ENCODE measurements at places on chromosomes 5 and 9.
A peak's percentile ranks its signal among the peaks of the same experiment; 100 is the strongest.

GRCh38 chr5:129027260-129027659 is 62.0 kb downstream of the SLC27A6 start:
- no peaks in the 10 kb centered on the region for H3K27me3 ChIP-seq
- H3K4me1 ChIP-seq = no peaks in the 10 kb centered on the region
- H3K27ac ChIP-seq = no peak overlapping the region
- no peak overlapping the region for H3K4me3 ChIP-seq

- no peaks in the 10 kb centered on the region for H3K36me3 ChIP-seq
- peak; percentile 27 for DNase-seq
- H3K4me3 ChIP-seq = peak within 1 kb of the TSS; percentile 78
- H3K27me3 ChIP-seq = no peaks in the 10 kb centered on the region
These were observed at the start of gene SLC1A3 for GRCh38 chr5:36606428-36607113. SLC1A3 (plus strand) TSS chr5:36606606; CDS start chr5:36608424, 1,818 bp downstream.

DNA sequence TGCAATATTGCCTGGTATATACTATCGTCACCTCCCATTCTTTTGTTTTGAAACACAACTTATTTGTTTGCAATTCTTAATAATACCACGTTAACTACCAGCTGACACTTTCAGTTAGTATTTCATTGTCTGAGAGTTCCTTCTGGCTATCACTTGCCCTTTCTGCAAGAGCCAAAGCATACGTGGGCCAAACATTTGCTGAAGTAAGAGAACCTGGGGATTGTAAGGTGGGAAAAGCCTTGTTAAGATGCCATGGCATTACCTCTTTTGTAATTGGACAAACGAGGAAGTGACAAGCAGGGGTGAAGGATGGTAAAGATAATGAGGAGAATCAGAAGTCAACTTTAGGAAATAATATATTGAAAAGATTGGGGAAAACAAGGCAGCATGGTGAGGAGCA is 47.7 kb downstream of the FYB1 start:
- H3K4me3 ChIP-seq = no peak overlapping the region
- H3K4me1 ChIP-seq = no peaks in the 10 kb centered on the region
- H3K27me3 ChIP-seq = no peaks in the 10 kb centered on the region
- H3K27ac ChIP-seq = no peak overlapping the region
- no peaks in the 10 kb centered on the region for H3K36me3 ChIP-seq
- DNase-seq = no peak

DNA sequence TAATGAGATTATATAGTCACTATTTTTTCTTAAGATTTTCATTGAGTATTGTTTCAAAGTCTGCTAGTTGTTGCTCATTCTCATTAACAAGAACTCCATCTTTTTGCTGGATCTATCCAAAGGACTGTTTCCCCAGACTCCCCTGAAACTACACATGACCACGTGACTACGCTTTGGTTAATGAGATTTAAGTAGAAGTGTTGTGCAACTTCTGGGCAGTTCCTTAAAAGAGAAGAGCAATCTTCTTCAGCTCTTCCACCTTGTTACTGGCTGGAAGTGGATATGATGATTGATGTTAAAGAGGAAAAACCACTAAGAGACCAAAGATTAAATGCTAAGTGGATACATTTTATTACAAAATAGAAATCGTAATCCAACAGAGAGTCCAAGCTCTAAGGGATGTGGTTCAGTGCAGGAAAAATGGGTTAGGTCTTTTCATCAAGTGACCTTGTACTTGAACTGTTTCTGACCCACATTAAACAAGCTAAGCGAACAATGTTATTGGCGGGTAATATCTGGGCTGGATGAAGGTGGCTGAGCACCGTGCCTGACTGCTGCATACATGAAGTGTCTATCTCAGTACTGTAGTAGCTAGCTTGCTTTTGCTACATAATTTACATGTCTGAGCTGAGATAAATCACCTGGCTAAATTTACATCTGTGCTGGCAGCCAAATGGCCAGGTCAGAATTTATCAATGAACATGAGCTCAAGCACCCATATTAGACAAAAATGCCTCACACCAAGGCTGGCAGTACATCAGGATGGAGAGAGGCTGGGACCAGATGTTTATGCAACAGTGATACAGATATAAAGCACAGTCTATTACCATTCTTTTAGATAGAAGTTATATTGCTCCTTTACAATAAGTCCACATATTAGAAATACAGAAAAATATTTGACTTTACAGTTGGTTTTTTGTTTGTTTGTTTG is 7.5 kb upstream of the CTNNAL1 start:
- H3K4me3 ChIP-seq = no peak overlapping the region
- DNase-seq = no peak
- no peaks in the 10 kb centered on the region for H3K36me3 ChIP-seq
- no peaks in the 10 kb centered on the region for H3K4me1 ChIP-seq
- no peaks in the 10 kb centered on the region for H3K27me3 ChIP-seq

DNA sequence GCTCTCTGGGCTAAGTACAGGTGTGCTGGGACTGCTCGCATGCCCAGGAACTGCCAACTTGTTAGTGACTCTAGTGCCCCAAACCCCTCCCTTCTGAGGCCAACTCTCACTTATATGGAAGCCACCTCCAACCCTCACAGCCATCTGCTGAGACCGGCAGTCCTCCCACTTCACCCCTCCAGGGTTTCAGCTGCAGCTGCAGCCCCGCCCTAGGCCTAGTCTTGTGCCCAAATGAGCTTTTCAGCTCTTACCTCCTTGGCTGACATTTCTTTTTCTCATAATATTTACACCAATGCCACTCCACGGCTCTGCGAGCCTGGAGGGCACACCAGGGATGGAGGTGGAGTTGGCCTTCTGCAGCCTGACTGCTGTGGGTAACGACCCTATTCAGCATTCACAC is 166.6 kb downstream of the ROR2 start:
- no peaks in the 10 kb centered on the region for H3K36me3 ChIP-seq
- H3K4me3 ChIP-seq = no peak overlapping the region
- DNase-seq = no peak
- H3K27ac ChIP-seq = peak overlapping the region; percentile 2
- H3K27me3 ChIP-seq = no peaks in the 10 kb centered on the region
- no peaks in the 10 kb centered on the region for H3K4me1 ChIP-seq

- H3K27me3 ChIP-seq = no peaks in the 10 kb centered on the region
- no peak for DNase-seq
- H3K36me3 ChIP-seq = no peaks in the 10 kb centered on the region
- no peaks in the 10 kb centered on the region for H3K4me1 ChIP-seq
These were observed 96.5 kb downstream of the PBX3 start for GRCh38 chr9:125843646-125844045.

GRCh38 chr9:110908894-110909293 is 129.4 kb downstream of the LPAR1 start:
- no peak overlapping the region for H3K4me3 ChIP-seq
- H3K4me1 ChIP-seq = no peaks in the 10 kb centered on the region
- no peak for DNase-seq
- no peaks in the 10 kb centered on the region for H3K27me3 ChIP-seq
- no peak overlapping the region for H3K27ac ChIP-seq

GRCh38 chr5:21680196-21680595 is 1172.9 kb downstream of the CDH12 start:
- no peak overlapping the region for H3K4me3 ChIP-seq
- H3K27me3 ChIP-seq = no peaks in the 10 kb centered on the region

DNA sequence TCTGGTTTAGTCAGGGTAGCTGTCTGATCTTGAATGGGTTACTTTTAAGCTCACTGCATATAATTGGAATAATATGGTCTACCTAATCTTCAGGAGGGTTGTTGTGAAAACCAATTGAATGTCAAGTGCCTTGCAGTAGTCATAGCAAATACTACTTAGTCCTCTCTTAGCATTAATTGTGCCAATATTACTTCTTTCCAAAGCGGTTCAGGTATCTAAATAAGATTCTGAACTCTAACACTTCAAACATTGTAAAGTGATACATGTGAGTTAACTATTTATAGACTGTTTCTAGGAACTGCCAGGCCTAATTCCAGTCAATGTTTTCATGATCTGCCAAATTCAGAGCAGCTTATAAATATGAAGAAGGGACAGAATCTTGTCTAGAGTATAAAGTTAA is 140.2 kb downstream of the SH3GL2 start:
- H3K27me3 ChIP-seq = no peaks in the 10 kb centered on the region
- no peak overlapping the region for H3K27ac ChIP-seq
- H3K4me1 ChIP-seq = no peaks in the 10 kb centered on the region
- no peak for DNase-seq
- no peak overlapping the region for H3K4me3 ChIP-seq

DNA sequence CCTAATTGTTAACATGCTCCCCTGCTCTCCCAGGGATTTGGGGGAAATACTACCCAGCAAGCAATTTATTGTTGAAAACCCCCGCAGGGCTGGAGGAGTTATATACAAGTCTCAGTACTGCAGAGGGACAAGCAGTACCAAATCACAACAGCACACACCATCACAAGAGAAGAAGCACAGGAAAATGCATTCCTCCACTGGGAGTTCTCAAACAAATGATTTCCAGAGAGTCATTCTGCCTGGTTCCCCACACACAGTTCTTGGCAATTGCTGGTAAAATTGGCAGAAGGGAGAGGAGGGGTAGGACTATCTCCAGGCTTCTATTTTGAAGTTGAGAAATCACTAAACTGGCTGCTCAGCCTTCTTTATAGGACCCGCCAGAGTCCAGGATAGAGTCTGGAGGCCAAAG is 16.8 kb downstream of the SIL1 start:
- peaks cover 34% of the 10 kb centered on the region for H3K4me1 ChIP-seq
- no peak overlapping the region for H3K4me3 ChIP-seq
- H3K36me3 ChIP-seq = no peaks in the 10 kb centered on the region
- DNase-seq = no peak

GRCh38 chr5:68233075-68233474 is 17.5 kb downstream of the PIK3R1 start:
- H3K27me3 ChIP-seq = no peaks in the 10 kb centered on the region
- H3K27ac ChIP-seq = no peak overlapping the region
- no peak for DNase-seq
- no peaks in the 10 kb centered on the region for H3K4me1 ChIP-seq

- H3K4me3 ChIP-seq = no peak overlapping the region
- H3K36me3 ChIP-seq = no peaks in the 10 kb centered on the region
- no peak for DNase-seq
- H3K27me3 ChIP-seq = no peaks in the 10 kb centered on the region
These were observed 16.1 kb downstream of the OLFML2A start for GRCh38 chr9:124793015-124793541.

- no peak overlapping the region for H3K27ac ChIP-seq
- H3K27me3 ChIP-seq = no peaks in the 10 kb centered on the region
- no peaks in the 10 kb centered on the region for H3K36me3 ChIP-seq
- H3K4me3 ChIP-seq = no peak overlapping the region
- no peaks in the 10 kb centered on the region for H3K4me1 ChIP-seq
These were observed 274.4 kb downstream of the MARCHF11 start for GRCh38 chr5:15904899-15905830.

GRCh38 chr9:109792951-109793546 is 13.1 kb downstream of the PALM2AKAP2 start:
- no peak for DNase-seq
- H3K27ac ChIP-seq = no peak overlapping the region
- no peaks in the 10 kb centered on the region for H3K27me3 ChIP-seq
- H3K4me3 ChIP-seq = no peak overlapping the region
- no peaks in the 10 kb centered on the region for H3K36me3 ChIP-seq

DNA sequence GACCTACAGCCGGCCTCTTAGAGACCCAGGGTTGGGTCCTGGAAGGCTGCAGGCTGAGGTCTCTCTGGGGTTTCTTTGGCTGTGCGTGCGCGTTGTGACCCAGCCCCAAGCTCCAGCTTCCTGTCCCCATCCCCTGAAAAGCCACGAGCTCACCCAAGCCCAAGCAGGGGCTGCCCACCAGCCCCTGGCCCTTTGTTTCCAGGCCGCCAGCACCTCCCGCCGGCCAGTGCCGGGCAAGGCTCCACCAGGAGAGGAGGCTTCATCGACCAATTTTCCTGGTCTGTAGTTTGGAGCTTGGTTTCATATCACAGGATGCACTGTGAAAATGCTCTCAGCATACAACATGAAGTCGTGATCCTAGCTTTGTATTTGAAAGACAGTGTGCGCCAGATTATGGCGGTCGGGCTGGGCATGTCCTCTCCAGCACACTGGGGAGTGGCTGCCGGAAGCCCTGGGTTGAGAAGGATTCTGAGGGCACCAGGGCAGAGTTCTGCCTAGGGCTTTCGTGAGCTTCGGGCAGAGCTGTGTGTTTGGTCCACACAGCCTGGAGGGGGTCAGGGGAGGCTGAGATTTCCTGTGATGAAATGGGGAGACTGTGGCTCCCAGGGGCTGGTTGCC is 78.6 kb downstream of the COL5A1 start:
- H3K36me3 ChIP-seq = no peaks in the 10 kb centered on the region
- no peak overlapping the region for H3K4me3 ChIP-seq
- no peak for DNase-seq
- H3K27me3 ChIP-seq = no peaks in the 10 kb centered on the region

- DNase-seq = peak; percentile 50
- H3K4me1 ChIP-seq = no peaks in the 10 kb centered on the region
- no peaks in the 10 kb centered on the region for H3K36me3 ChIP-seq
These were observed 50.1 kb upstream of the RETREG1 start for GRCh38 chr5:16666883-16667398.

GRCh38 chr5:94498199-94498598 is 120.2 kb downstream of the KIAA0825 start:
- no peaks in the 10 kb centered on the region for H3K27me3 ChIP-seq
- H3K4me1 ChIP-seq = no peaks in the 10 kb centered on the region
- no peak overlapping the region for H3K4me3 ChIP-seq

DNA sequence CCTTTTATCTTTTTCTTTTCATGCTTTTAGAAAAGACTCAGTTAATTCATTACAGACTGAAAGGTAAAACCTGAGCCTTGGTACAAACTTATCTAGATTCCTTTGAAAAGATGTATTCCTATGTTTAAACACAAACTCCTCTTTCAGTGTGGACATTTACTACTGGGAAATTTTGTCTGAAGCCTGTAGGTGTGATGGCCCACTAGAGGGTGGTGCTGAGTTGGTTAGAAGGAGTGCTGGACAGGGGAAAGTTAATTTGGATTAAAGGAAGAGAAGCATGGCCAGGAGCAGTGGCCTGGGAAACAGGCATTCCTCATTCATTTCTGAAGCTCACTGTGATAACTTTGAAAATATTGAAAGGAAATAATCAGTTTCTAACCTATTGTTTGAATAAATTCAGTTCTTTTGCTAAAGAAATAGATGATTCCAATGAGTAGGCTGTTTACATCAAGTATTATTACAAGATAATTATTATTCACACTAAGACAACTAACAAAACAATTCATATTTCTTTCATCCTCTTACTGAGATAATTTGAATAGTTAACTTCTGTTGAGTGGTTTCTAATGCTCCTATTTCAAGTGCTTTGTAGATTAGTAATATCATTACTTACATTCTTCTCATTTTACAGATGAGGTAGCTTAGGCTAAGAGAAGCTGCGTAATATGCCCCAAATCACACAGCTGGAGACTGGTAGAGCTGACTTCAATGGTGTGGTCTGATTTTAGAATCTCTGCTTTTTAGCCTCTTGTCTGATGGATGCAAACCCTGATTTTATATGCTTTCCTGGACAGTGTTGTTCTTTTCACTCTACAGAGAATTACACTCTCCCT is 150.9 kb downstream of the ADGRV1 start:
- no peaks in the 10 kb centered on the region for H3K4me1 ChIP-seq
- no peak for DNase-seq
- H3K27me3 ChIP-seq = no peaks in the 10 kb centered on the region

Data from breast epithelium (tissue), 4 donors.